ENCODE measurements at places on chromosomes 1 and 21.
A peak's percentile ranks its signal among the peaks of the same experiment; 100 is the strongest.

- no peak for DNase-seq
These were observed 35.2 kb downstream of the RRP1 start for GRCh38 chr21:43824333-43825241.

DNA sequence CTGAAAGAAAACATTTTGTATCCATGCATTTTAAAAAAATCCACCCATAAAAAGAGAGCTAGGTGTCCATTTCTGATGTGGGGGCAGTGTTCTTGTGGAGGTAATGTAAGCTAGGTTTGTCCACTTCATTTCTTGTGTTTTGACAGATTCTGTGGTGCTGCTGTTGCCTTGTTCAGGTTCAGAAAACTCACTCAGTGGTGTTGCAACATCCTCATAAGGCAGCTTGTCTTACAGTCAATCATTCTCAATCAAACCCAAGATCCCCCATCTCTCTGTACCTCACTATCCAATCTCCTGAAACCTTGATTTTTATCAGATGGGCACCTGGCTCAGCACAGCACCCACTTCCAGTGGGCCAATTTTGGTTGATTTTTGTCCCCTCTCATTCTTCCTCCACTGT, 94.1 kb downstream of the TENT5C start:
- DNase-seq, result no peak

DNA sequence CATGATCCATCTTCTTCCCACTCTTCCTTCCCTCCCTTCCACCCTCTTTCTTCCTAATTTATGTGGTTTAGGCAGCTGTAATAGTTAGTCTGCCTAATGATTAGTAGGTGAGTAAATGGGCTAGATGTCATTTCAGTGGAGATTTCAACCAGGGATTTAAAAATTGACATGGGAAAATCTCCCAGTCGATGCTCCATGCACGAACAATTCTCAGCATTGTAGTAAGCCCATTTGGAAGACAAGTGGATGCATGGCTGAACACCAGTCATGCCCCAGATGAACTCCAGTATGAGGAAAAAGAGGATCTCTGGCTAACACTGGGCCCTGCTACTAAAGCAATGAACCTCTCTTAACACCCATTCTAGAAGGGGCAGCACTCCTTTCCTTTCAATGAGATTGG, 25.3 kb downstream of the CHI3L2 start:
- no peak for DNase-seq

GRCh38 chr1:9904596-9904995, 5.5 kb downstream of the CTNNBIP1 start:
- DNase-seq, result no peak

GRCh38 chr1:159924025-159924790, 1.1 kb downstream of the TAGLN2 start:
- no peak for DNase-seq

DNA sequence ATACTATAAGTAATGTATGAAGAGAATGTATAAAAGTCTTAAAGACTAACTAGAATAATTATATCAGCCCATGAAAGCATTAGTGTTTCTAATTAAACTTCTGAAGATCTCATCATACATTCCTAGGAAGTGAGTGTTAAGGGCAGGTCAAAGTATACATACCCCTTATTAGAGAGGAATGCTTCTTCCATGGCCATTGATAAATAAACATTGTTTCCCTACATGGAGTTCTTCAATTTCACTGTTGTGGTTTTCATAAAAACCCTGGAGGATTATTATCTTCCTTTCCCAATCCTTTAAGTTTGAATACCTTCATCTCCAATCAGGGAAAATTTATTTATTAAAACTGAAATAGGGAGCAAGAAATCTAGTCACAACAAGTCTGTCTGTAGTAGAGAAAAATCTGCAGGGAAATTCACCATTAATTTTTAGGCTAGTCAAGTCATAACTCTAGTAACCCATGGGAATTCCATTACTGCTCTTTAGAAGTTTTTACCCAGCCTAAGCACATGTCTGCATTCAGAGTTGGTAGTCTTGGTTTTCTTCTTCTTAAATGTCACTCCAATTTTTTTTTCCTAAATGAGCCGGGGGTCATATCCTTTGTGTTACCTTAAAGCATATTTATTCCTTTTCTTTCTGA, 147.0 kb downstream of the TNFSF18 start:
- no peak for DNase-seq

- DNase-seq, result no peak
These were observed 102.3 kb downstream of the SPSB1 start for GRCh38 chr1:9395018-9395417.

GRCh38 chr1:27633640-27634176, 1.3 kb downstream of the FGR start:
- no peak for DNase-seq

- no peak for DNase-seq
These were observed 621.4 kb downstream of the KIF26B start for GRCh38 chr1:245776139-245776538.

DNA sequence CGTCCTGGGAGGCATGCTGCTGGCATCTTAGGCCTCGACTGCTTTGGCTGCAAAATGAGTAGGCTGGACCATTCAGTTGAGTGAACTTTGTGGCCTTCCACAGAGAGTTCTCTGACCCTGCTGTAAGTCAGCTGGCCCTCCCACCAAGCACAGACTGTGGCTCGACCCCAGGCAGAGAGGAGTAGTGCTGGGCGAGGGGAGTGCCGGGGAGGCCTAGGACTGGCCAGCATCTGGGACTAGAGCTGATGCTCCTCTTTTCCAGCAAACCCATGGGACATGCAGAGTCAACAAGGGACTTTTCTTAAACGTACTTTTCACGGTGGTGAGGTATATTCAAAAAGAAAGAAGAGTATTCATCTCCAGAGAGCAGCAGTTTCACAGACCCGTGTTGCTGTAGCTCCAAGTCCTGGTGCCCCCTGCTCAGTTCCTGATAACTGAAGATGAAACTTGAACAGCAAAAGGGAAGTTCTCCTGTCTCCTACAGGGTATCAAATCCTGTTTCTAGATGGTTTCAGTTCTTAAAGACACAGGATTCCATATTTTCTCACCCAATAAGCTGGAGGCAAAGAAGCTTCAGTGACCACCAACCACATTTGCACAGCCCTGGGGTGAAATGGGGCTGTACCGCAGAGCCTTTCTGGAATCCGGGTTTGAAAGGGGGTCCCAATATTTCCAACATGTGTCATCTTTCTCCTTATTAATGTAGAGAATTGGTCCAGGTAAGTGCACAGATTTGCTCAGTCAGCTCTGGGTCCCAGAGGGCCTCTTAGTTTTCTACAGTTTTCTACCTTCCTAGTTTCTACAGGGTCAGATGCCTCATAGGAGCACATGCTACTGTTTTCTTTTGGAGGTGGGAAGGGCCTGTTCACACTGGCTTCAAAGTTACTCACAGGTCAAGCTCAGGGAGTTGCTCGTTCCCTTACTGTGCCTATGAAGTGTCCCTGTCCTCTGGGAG, 20.9 kb downstream of the BATF3 start:
- DNase-seq, result no peak

DNA sequence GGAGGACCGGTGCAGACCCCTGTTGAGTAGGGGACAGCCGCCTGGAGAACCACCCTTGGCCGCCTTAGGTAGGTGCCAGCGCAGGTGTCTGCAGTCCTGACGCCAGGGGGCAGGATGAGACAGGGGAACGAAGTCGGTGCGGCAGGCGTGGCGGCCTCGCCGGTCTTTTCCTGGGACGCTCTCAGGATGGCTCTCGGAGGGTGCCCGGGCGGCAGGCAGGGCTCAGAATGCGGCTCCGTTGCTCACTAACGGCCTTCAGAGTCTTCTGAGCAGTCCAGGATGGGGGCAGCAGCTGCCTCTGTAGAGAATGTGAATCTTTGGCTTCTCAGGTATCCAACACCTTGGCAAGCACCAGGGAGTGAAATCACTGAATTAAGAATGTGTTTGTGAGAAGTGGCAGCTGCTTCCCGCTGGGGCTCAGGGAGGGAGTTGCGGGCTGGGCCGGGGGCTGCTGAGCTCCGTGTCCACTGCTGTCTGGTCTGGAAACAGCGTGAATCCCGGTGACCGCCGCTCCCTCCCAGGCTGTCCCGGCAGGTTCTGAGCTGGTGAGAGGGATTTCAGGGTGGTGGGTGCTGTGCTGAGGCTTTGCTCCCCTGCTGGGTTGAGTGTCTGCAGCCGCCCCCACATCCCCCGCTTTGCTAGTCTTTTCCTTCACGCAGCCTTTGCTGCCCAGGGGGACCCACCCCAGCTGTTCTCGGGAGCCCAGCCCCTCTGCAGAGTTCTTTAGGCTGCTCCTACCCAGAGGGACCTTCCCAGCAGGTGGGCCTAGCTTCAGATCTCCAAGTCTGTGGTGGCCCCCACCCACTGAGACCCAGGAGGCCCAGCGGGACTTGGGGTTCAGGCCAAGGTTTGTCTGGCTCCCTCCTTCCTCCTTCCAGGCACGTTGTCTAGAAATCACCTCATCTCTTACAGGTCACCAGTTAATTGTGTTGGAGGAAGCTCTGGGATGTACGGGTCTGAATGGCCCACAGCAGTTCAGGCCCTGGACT, 11.1 kb upstream of the C1orf174 start:
- peak; percentile 75 for DNase-seq

- no peak for DNase-seq
These were observed 135.4 kb downstream of the BACH1 start for GRCh38 chr21:29434081-29434480.

GRCh38 chr1:166031932-166032571, 134.7 kb downstream of the FAM78B start:
- no peak for DNase-seq

- DNase-seq, result no peak
These were observed 124.8 kb upstream of the AJAP1 start for GRCh38 chr1:4529446-4530165.

DNA sequence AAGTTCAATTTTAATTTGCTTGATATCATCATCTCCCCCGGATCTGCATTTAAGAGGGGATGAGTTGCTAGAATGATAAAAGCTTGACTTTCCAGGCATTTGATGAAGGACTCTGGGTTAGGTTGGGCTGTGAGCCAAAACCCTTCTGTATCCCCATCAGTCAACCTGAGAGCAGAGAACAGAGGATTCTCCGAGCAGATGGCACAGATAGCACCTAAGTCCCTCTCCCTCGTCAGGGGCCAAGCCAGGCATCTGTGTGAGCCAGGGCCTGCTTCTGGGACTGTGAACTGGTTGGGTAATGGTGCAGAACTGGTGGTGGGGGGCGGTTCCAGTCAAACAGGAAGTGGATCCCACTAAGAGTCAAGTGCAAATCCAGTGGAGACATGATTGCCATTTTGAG, 205.8 kb downstream of the TNR start:
- no peak for DNase-seq

- DNase-seq, result no peak
These were observed 18.1 kb downstream of the KHDRBS1 start for GRCh38 chr1:32031578-32032274.

- DNase-seq, result no peak
These were observed 113.6 kb upstream of the VAMP3 start for GRCh38 chr1:7657287-7658016.

DNA sequence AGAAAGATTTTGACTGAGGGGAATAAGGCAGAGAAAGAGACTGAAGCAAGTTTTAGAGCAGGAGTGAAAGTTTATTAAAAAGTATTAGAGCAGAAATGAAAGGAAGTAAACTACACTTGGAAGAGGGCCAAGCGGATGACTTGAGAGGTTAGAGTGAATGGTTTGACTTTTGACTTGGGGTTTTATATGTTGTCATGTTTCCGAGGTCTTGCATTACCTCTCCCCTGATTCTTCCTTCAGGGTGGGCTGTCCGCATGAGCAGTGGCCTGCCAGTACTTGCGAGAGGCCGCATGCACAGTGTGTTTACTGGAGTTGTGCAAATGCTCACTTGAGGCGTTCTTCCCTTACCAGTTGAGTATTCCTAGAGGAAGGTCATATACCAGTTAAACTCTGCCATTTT, 13.0 kb upstream of the DENND2D start:
- no peak for DNase-seq
